NCI-H510A (cell line): ENCODE measurements at places on chromosomes 2 and 18.

- DNase-seq: no peak
Observed at GRCh38 chr2:46621499-46621898, 142.1 kb downstream of the TMEM247 start.

DNA sequence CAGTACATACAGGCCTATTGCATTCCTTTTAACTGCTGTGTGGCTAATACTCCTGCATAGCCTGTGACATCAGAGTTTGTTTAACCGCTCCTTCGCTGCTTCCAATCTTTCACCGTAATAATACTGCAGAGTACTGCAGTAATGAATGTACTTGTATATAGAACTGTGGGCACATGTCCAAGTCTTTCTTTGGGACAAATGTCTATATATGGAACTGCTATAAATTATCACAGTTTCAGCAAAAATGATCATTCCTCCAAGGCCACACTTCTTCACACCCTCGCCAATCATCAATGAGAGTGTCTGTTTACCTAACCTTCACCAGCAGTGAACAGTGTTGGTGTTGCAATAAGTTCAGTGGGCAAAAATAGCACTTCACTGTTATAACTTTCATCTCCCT, 230.4 kb downstream of the SP3 start:
- no peak for DNase-seq

DNA sequence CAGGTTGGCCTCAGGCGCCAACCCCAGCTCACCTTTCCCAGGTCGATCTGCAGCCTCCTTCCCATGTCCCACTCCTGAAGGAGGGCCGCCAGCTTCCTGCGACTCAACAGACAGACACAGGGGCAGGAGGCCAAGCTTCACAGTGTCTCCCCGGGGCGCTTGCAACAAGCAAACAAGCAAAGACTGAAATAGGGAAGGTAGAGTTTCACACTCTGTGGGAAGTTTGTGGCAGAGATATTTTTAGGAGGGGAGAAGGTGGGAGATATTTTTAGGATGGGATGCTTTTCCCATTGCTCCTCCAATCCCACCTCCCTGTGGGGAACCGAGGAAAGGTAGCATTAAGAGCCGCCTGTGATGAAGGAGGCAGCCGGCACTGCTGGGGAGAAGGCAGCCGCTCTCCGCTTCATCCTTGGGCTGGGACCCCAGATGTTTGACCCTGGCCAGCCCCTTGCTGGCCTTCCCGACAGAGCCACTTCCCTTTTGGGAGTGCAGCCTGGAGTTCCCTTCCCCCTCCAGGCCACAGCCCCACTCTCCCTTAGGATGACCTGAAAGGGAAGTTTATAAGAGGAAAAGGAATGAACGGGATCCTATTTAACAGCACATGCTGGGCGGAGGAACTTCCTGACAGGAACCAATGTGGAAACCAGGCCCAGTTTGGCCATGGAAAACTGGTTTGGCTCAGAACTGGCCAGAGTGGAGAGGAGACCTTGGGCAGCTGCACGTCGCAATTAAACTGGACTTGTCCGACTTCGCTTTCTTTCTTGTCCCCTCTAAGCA, 142.2 kb upstream of the SMAD2 start:
- DNase-seq: no peak

DNA sequence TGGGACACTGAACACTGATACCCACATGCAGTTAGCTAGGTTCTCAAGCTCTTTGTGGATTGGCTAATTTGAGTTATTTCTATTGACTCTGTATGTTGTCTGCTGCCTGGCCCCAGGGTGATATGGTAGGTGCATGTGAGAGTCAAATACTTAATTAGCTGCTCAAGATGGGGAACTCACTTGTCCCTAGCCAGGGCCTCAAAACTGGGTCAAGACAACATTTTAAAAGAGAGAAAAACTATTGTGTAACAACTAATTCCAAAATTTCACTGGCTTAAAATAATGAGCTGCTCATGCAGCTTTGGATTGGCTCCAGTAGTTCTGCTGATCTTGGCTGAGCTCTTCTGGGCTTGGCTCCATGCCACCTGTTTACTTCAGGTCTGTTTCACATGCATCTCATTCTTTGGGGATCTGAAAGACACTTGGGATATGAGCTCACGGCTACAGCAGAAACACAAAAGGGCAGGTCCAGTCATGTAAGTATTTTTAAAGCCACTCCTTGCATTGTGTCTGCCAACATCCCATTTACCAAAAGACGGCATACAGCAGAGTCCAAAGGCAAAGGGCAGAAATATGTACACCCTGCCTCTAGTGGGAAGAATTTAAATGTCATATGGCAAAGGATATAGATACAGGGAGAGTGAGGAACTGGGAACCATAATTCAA, 716.8 kb downstream of the SUCLG1 start:
- DNase-seq: no peak

DNA sequence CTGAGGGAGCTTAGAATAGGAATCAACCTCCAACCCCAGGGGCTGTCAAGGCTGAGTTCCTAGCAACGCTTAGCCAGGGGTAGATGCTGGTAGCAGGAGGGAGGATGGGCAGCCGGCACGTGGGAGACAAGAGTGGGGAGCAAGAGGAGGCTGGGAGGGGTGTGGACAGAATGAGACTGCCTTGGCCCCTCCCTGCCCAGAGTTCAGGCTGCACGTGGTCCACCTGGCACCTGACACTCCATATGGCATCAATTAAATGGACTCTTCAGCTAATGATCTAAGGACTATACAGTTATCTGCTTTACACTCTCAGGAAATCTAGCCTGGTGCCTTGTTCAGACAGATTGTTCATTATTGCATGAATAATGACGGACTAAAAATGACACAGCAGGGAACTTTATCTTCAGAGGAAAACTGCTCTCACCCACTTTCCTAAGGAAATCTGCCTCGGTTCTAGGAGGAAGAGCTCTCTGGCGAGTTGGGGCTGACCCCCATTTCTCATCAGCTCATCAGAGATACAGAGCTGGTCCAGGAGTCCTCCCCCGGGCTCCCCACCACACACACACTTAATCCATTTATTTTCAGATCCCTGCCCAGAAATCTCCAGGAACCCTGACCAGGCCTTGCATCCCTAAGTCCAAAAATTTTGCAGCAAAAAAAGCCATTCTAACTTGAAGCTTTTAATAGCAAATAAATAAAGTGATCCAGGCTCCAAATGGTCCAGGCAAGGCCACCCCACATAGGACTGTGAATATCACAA, 102.1 kb upstream of the CDC42EP3 start:
- DNase-seq: no peak

DNA sequence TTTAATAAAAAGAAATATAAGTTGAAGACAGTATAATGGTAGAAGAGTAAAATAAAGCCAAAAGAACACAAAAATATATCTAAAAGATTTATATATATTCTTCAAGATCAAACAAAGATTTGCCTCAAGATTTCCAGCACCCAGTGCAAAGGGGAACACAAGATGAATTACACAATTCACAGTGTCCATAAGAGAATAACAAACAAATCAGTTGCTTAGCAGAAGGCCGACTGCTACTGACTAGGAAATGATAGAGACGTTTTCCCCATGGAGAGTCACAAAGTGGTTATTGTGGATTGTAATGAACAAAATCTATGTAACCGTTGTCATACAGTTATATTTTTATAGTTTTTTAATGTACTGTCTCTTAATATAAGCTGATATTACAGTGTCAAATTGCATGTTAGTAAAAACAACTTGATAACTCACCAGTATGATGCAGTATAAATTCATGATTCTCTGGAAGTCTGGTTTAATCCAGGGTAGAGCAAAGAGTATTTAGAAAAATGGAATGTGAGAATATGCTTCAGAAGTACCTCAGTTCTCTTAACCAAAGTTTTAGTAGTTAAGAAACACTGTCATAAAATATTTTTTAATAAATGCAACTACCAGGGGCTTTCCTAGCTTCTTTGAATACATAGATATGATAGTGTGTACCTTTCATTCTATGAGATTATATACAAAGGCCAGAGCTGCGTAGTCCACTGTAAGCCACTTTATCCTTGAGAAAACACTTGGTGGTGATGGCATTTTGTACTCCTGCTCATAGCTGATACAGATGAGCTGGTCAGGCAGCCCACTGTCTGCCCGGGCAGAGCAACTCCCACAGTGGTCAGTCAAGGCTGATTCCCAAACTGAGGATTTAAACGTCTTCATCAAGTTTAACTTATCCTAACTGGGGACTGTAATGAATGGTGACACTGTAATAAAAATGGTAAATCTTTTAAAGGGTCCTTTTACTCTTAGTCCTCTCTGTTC, 180.5 kb upstream of the DTNA start:
- no peak for DNase-seq

DNA sequence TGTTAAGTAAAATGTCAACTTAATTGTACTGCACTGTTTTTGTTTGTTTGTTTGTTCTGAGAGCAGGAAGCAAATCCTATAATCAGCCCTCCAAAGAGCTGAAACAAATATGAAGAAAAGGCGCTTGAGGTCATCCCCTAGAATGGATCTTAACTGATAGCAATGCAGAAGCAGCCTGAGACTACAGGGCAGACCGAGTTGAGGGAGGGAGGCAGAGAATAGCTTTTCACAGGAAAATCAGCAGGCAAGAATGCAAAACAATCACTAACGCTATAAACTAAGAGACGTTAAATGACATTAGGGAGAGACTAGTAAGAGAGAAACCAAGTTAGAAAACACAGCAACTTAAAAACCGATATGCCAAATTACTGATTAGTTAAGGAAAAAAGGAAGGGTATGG, 37.2 kb downstream of the GALNT1 start:
- DNase-seq: no peak

DNA sequence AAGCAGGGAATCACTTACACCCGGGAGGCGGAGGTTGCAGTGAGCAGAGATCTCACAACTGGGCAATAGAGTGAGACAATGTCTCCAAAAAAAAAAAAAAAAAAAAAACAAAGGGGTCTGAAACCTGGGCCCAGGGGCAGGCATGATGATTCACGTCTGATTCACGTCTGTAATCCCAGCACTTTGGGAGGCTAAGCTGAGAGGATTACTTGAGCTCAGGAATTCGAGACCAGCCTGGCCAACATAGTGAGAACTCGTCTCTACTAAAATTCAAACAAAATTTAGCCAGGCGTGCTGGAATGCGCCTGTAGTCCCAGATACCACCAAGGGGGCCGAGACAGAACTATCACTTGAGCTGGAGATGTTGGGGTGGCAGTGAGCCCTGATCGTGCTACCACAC, 30.3 kb downstream of the TEX44 start:
- no peak for DNase-seq

- no peak for DNase-seq
Observed at GRCh38 chr2:145538661-145539350, 1018.9 kb upstream of the ZEB2 start.

- no peak for DNase-seq
Observed at GRCh38 chr2:150925611-150926010, 336.1 kb downstream of the RBM43 start.

- no peak for DNase-seq
Observed at GRCh38 chr2:4931721-4932365, 760.3 kb upstream of the SOX11 start.

DNA sequence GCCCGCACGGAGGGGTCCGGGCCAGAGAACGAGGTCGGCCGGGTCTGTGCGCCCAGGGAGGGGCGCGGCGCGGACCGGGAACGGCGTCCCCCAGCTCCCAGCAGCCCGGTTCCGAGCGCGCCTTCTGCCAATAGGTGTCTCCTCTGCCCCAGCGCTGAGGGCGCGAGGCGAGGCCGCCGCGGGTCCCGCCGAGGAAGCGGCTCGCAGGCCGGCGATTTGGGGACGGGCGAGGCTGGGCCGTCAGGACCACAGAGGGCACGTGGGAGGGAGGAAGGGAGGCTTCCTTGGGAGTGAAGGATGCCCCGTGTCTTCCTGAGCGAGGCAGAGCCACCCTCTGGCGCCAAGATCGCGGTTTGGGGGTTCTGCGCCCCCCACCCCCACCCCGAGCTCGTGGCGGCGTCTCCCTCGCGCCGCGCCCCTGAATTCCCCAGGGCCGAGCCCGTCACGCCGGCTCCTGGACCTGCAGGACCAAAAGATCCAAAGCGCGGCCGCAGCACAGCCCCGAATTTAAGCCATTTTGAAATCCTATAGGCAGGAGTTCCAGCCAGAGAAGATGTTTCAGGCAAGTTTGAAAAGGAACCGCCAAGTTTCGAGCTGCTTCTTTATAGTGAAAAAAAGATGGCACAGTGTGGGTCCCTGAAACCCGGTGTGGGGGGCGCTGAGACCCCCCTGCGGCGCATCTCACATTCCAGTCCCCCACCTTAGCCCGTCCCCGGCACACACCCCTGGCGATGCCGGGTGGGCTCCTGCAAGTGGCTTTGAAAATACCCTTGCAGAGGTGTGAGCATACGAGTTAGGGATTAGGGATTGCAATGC, 909 bp downstream of the NFATC1 start:
- no peak for DNase-seq

GRCh38 chr2:138979131-138979785, 199.1 kb upstream of the NXPH2 start:
- no peak for DNase-seq

- DNase-seq: no peak
Observed at GRCh38 chr18:25147877-25148488, 204.0 kb downstream of the ZNF521 start.

GRCh38 chr2:218853766-218854165, 5.8 kb upstream of the WNT6 start:
- no peak for DNase-seq

GRCh38 chr2:38470115-38470514, 93.0 kb upstream of the ATL2 start:
- DNase-seq: no peak

- no peak for DNase-seq
Observed at GRCh38 chr2:126786765-126787164, 111.9 kb upstream of the TEX51 start.

- peak; percentile 90 for DNase-seq
Observed at GRCh38 chr2:28683100-28683706, 68.4 kb upstream of the PPP1CB start.

- no peak for DNase-seq
Observed at GRCh38 chr2:162490761-162491470, 147.0 kb downstream of the GCA start.

DNA sequence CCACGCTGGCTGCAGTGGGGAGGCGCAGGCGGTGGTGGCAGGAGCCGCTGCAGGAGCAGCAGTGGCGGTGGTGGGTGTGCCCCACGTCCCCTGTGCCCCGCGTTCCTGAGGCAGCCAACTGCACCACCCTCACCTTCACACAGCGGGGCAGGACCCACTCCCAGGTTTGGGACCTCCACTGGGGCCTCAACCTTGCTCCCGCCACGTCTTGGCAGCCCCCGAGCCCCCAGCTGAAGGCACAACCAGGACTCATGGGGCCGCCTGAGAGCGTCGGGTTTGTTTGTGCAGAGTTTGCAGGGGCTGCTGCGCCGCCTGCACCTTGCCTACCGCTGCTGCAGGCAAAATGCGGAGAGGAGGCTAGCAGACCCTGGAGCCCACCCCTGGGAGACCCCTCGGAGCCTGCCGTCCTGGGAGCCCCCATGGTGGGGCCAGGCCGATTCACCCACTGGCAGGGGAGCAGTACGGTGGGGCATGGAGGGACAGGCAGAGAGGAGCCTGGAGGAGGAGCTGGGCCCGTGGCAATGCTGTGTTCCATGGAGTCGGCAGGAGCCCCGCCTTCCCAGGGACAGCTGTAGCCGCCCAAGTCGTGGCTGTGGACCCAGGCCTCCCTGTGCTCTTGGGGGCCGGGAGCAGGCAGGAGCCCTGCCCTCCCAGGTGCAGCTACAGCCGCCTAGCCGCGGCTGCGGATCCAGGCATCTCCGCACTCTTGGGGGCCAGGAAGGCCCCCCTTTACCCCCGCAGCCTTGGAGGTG, 14.7 kb upstream of the EML6 start:
- DNase-seq: peak; percentile 32
